ENCODE measurements at places on chromosomes 1 and 21. TPM values are rescaled to one million over a fixed set of nuclear protein-coding genes. Genes with fewer than 3 reads are reported as not detected.

Gene AMY1C
- not detected for polyA plus RNA-seq

Gene S100A3
- polyA plus RNA-seq, result 1.9 TPM

Gene MX2
- 0.90 TPM for polyA plus RNA-seq

Gene MTF2
- 37.7 TPM for polyA plus RNA-seq

Gene MAEL
- polyA plus RNA-seq, result 0.45 TPM

Gene KCNT2
- 1.3 TPM for polyA plus RNA-seq

Gene SWT1
- 3.4 TPM for polyA plus RNA-seq

Gene CELA2B
- not detected for polyA plus RNA-seq

Gene MECR
- 35.2 TPM for polyA plus RNA-seq

Gene LCE2B
- polyA plus RNA-seq, result not detected

Gene ASPM
- polyA plus RNA-seq, result 3.2 TPM

GRCh38 chr1:25570798-25571521, 27.6 kb downstream of the LDLRAP1 start:
- no peak for DNase-seq

DNA sequence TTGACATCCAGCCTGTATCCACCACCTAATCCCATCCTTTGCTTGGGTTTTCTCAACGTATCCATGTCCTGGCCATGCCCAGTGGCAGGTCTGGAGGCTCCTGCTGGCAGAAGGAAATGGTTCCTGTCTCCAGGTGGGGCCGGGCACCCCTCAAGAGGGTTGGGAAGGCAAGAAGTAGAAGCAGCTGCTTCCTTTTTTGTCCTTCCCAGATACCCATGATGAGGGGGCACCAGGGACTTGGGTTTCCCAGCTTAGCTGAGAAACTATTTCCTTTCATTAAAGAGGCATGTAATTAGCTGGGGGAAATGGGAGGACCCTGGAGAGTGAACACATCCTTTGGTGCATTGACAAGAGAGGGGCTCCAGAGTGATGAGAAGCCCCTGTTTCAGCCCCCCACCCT, 21.1 kb upstream of the SLC45A3 start:
- no peak for DNase-seq

- no peak for DNase-seq
Measured at GRCh38 chr1:172221436-172221835, 199.0 kb upstream of the C1orf105 start.

DNA sequence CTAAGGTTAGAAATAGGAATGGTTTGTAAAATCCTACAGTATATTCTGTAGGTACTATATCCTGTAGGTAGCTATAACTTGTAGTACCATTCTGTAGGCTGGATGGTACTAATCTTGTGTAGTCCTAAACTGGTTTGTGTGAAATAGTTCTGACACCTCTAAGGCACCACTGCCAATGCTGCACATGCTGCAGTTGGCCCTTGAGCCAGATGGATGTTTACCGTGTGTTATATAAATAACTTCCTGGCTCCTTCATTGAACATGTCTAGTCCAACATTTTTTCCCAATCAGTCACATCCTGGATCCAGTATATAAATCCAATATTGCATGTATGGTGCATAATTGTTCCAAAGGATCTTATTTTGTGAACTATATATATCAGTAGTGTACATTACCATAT, 89.5 kb upstream of the GNG4 start:
- DNase-seq, result no peak

DNA sequence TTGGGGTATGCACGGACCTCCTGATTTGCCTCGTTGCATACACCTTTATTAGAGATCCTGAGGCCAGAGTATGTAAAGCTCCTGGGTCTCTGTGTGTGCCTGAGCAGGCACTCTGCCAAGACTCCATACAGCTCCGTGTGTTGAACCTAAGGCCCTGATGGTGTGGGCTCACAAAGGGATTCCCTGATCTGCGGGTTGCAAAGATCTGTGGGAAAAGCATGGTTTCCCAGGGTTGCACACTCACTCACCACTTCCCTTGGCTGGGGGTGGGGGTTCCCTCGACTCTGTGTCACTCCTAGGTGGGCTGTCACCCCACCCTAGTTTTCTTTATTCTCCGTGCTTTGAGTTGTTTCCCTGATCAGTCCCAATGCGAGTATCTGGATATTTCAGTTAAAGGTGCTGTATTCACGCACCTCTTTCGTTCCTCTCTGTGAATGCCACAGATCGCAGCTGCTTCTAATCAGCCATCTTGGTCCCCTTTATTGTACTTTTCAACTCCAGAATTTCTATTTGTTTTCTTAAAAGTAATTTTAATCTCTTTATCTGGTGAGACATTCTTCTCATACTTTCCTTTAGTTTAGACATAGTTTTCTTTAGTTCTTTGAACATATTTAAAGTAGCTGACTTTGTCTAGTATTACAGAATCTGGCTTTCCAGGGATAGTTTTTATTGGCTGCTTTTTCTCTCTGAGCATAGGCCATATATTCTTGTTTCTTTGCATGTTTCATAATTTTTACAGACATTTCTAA, 39.0 kb upstream of the F3 start:
- no peak for DNase-seq

DNA sequence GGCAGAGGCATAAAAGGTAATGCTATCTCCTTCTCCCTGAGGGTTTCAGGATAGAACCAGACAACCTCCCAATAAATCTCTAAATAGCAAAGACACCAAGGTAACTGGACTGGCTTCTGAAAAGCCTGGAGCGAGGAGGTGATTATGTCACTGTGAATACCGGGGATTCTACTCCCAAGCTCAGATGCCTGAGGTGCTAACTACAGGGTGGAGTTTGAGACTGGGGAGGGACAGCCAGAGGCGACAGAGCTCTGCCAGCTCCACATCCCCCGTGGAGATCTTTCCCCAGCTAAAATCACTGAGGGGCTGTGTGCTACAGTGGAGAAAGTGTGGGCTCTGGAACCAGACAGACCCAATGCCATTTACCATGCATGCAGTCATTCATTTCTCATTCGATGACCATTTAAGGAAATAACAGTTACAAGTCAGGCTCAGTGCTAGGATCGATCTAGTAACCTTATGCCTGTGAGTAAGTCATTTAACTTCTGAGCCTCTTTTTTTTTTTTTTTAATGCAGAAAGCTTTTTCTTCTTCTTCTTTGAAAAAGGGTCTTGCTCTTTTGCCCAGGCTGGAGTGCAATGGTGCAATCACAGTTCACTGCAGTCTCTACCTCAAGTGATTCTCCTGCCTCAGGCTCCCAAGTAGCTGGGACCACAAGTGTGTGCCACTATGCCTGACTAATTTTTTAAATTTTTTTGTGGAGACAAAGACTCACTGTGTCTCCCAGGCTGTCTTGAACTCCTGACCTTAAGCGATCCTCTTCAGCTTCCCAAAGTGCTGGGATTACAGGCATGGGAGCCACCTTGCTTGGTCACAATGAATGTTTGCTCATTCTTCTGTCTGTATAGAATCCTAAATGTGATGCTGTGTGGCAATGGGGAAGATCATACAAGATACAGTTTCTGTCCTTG, 8.1 kb upstream of the SLC45A3 start:
- DNase-seq, result no peak

DNA sequence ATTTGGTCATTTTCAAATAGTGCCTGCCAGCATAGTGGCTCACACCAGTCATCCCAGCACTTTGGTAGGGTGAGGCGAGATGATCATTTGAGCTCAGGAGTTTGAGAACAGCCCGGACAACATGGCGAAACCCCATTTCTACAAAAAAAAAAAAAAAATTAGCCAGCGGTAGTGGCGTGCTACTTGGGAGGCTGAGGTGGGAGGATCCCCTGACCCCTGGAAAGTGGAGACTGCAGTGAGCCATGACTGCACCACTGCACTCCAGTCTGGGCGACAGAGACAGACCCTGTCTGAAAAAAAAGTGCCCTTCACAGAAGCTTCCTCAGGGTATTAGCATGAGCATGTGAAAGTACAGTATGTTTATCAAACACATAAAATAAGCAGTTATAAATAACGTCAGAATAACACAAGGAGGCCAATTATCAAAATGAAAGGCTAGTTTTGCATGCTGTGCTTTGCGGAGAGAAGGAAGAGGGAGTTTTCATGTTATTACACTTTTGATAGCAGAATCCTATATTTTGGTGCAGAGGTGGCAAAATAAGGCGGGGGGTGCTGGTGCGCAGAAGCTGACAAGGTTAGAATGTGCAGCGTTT, 781 bp upstream of the METTL13 start:
- no peak for DNase-seq

DNA sequence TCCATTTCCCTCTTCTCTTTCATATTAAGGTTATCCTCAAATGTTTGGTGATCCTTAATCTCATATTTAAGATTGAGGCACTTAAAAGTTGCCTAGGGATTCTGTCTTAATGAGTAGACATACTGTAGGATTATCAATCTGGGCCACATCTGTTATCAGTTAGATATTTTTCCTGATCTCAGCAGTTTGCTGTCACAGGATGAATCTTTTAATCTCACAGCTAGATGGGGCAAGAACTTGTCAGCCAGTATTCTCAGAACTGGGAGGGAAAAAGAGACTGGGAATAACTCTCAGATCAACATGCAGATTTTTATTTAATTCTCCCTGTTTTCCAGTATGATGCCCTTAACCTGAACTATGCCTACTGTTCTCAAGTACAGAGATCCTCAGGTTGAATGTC, 14.0 kb downstream of the ZNF644 start:
- no peak for DNase-seq

DNA sequence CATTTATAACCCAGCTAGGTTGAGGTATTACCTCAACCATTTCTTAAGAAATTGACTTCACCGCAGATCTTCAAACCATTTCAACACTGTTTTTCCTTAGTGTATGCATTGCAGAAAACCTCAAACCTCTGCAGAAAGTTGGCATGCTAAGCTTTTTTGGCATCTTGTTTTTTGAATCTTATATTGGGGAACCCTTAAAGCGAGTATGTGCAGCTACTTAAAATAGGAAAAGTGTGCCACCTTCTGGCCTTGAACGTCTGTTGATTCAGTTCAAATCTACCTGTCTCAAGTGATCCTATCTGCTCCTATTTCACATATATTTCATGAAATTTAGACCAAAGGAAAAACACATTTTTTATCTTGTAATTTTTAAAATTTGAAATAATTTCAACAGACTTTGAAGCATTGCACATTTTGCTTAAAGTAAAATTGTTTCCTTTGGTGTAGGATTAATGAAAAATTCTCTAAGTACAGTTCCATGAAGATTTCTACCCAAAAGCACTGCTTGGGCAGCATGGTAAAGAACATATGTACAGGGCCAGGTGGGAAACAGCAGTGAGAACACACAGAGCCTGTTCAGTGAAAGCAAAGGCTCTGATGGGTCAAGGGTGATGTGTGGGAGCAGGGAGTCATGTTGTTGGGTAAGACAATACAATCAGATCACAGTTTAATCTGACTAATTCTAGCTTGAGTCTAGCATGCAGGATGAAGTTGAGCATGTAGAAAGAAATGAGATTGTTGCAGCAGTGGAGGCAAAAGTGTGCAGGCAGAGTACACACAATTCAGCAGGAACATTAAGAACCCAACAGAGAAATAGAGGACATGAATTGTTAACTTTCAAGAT, 17.2 kb downstream of the HENMT1 start:
- DNase-seq, result peak; percentile 75

GRCh38 chr1:212699104-212699624, 476 bp downstream of the BATF3 start:
- DNase-seq, result peak; percentile 72

DNA sequence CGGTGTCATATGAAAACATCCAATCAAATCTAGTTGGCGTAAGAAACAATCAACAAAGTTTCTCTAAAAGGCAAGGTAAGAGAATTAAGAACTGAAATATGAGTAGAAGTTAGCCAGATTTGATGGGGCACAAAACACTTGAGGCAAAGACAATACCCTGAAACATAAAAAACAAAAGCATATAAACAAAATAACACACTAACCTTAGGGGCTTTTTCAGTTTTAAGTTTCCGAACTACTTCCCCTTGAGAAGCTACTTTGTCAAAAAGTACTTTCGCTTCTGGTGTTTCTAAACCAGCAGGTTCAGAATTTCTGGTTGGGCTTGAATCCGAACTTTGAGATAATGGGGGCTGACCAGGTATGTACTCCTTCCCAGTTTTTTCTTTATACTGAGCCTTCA, 57.9 kb downstream of the EPRS1 start:
- no peak for DNase-seq

GRCh38 chr1:177849579-177850290, 120.1 kb downstream of the SEC16B start:
- no peak for DNase-seq

- DNase-seq, result no peak
Measured at GRCh38 chr1:182147136-182147820, 85.8 kb upstream of the ZNF648 start.

DNA sequence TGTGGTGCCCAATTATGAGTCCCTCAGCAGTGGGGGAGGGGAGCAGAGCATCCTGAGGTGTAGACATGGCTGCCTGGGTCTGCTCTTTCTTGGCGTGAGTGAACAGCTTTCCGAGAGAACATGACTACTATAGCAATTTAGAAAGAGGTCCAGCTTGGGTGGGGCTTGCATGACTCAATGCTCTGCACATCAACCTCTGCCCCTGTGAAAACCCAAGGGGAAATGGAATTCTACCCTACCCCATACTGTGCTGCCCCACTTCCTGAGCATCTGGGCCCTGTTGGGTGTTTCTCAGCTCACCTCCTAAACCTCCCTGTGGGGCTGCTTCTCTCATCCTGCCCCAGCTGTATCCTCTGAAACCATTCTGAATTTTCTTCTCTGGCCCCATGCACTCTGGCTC, 8.2 kb upstream of the AZIN2 start:
- DNase-seq, result no peak

DNA sequence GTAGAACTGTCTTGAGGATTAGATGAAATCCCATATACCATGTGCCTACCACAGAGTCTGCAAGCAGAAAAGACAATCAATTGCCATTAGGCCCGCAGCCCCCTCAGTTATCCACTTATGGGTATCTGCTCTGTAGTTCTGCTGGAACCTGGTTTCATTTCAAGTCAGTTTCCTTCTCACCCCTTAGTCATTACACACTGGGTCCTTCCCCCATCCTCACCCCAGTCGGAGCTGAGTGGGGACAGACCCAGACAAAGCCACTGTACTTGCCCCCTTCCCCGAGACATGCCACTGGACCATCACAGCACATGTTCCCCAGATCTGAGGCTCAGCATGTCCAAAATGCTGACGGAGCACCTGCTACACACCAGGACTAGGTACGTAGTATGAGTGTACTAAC, 21.2 kb downstream of the PGLYRP3 start:
- no peak for DNase-seq

GRCh38 chr1:54356680-54357147, 49.5 kb downstream of the SSBP3 start:
- no peak for DNase-seq

DNA sequence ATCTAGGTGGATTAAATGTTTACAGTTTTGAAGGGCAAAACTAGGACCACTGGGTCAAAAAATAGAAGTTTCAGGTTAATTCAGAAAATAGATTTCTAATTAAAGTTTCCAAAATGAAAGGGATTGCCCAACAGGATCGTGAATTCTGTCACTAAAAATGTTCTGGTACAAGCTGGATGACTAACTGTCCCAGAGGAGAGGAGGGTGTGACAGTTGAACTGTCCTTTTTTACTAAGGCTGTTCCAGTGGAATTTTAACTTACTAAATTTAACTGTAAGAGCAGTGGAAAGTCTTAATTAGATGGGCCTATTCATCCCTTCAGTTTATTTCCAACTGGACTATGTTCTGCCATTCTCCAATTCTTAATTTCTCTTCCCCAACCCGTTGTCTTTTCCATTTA, 7.2 kb downstream of the SNX7 start:
- no peak for DNase-seq
